ENCODE measurements at places on chromosomes 4 and X. TPM values are rescaled to one million over a fixed set of nuclear protein-coding genes. Genes with fewer than 3 reads are reported as not detected.

The LRP2BP gene
- total RNA-seq: 0.49 TPM

The EFNB1 gene
- 20.7 TPM for total RNA-seq

The PNMA5 gene
- total RNA-seq: not detected

The RNF150 gene
- total RNA-seq: 0.17 TPM

The SLC25A6 gene
- total RNA-seq: 161 TPM

The CT47B1 gene
- total RNA-seq: not detected

The SRPK3 gene
- total RNA-seq: 0.14 TPM

The DACH2 gene
- total RNA-seq: not detected

The PARM1 gene
- total RNA-seq: 6.5 TPM

The RAB40AL gene
- total RNA-seq: 1.9 TPM

The WDR17 gene
- 6.3 TPM for total RNA-seq

The UGT8 gene
- total RNA-seq: 23.1 TPM

The HS6ST2 gene
- total RNA-seq: 40.2 TPM

The ADAM29 gene
- total RNA-seq: not detected

The MAP7D2 gene
- total RNA-seq: 4.0 TPM

The TMEM31 gene
- not detected for total RNA-seq

The MAGEC2 gene
- not detected for total RNA-seq

The ANTXR2 gene
- 21.6 TPM for total RNA-seq

The CTAG1B gene
- not detected for total RNA-seq

The OTC gene
- not detected for total RNA-seq

The CXCR3 gene
- total RNA-seq: not detected

The QDPR gene
- total RNA-seq: 25.8 TPM

The DCLK2 gene
- 0.31 TPM for total RNA-seq

The BRS3 gene
- not detected for total RNA-seq

The HTN3 gene
- not detected for total RNA-seq

The PNMA6A gene
- total RNA-seq: 0.31 TPM

The KDR gene
- total RNA-seq: 0.09 TPM

The PPP1R2C gene
- not detected for total RNA-seq

The FAM9C gene
- not detected for total RNA-seq

The CD40LG gene
- not detected for total RNA-seq

The SHOX gene
- not detected for total RNA-seq

The WDFY3 gene
- total RNA-seq: 25.1 TPM

The IBSP gene
- total RNA-seq: not detected

The MAP3K15 gene
- total RNA-seq: 4.7 TPM

The MAGEA2 gene
- total RNA-seq: not detected

The NKX6-1 gene
- total RNA-seq: 1.8 TPM

Data from Calu3 (cell line).